ENCODE measurements at places on chromosomes 2 and 18. TPM values are rescaled to one million over a fixed set of nuclear protein-coding genes. Genes with fewer than 3 reads are reported as not detected.
A peak's percentile ranks its signal among the peaks of the same experiment; 100 is the strongest.

- no peak for DNase-seq
Measured at GRCh38 chr2:163591461-163591860, 144.3 kb downstream of the FIGN start.

DNA sequence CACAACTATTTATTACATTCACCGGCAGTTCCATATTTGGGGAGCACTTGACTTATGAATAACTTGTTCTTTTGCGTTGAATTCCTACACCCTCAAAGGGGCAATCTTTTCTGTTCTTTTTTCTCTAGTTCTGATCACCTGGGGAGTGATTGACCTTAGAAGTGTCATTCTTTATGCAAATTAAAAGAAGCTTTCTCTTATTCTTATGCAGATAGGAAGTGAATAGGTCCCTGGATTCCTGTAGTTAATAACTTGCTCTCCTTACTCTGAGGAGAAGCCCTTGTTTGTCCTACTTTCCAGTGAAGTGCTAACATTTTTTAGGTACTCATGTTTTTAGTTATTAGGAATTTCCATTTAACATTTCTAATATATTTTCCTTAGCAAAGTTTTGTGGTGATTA lies 569.8 kb upstream of the LRRTM1 start:
- DNase-seq, result no peak

DNA sequence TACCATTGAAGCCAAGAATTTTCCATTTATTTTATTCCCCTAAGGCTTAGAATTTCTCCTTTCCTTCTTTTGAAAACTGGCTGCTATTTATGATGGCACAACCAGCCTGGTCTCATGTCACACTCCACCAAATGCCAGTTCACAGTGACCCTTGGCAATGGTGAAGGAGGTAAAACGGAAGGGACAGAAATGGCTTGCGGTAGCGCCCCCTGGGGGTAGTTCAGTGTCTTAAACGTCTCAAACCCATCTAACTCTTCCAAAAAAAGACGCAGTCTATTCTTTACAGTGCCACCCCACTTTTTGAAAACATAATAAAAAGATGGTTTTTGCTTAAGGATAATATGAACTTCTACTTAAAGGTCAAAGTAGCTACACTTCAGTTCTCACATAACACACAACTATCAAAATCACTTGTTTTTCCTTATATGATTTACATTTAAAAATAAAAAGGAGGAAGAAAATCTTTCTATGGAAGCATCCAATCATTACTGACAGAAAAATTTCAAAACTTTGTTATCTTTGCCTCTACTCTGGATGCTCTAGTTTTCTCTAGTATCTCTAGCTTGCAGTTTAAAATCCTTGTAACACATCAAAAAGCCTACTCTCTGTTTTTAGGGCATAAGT lies 28.0 kb downstream of the PNO1 start:
- DNase-seq, result peak; percentile 60

- no peak for DNase-seq
Measured at GRCh38 chr2:98883780-98884211, 52.2 kb downstream of the CRACDL start.

- DNase-seq, result no peak
Measured at GRCh38 chr2:71346065-71346464, 14.5 kb downstream of the ZNF638 start.

ERBB4 gene
- polyA plus RNA-seq, result not detected

DNA sequence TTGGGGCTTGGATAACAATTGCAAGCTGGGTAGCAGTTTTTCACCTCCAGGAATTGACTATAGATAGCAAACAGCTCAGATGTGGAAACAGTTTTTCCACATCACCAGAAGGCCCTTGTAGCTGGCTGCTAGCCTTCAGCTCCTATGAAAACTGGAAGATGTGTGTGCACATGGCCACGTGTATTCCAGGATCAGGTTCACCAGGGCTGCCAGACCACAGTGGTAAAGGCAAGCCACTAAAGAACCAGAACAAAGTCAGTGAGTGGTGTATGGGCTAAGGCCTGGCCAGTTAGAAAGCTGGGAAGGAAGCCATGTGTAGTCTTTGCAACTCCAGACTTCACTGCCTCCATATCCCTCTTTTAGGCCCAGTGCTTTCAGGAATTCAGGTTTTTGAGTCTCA lies 12.9 kb downstream of the LRRTM1 start:
- DNase-seq, result no peak

TP53I3 gene
- 85.3 TPM for polyA plus RNA-seq

TMEM182 gene
- polyA plus RNA-seq, result 2.2 TPM

GRCh38 chr2:118903551-118904479 lies 38.2 kb upstream of the MARCO start:
- DNase-seq, result no peak

PROKR1 gene
- polyA plus RNA-seq, result not detected

- DNase-seq, result no peak
Measured at GRCh38 chr2:198231562-198231961, 427.2 kb downstream of the PLCL1 start.

- peak; percentile 93 for DNase-seq
Measured at GRCh38 chr2:47043142-47043890, 111.8 kb downstream of the STPG4 start.

XIRP2 gene
- polyA plus RNA-seq, result not detected

GRCh38 chr18:76894566-76895346 lies 72.4 kb downstream of the ZNF236 start:
- no peak for DNase-seq

- no peak for DNase-seq
Measured at GRCh38 chr2:29783666-29784065, 137.7 kb downstream of the ALK start.

GRCh38 chr18:74731097-74731496 lies 133.4 kb downstream of the ZNF407 start:
- DNase-seq, result peak; percentile 85

- DNase-seq, result no peak
Measured at GRCh38 chr2:27573452-27573851, 9.4 kb upstream of the ZNF512 start.

DNA sequence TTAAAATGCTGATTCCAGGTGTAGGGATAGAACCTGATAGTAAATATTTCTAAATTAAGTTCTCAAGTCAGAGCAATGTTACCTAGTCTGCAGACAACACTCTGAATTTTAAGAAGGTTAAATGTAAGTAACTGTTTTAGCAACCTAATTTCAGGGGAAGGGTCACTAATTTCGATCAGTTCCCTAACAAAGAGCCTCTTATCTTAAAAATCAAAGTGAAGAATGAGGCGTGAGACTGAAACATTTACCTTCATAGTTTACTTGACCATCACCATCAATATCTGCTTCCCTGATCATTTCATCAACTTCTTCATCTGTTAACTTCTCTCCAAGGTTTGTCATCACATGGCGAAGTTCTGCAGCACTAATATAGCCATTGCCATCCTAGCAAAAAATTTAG lies 6.4 kb upstream of the STPG4 start:
- no peak for DNase-seq

GRCh38 chr2:172922306-172922705 lies 153.3 kb upstream of the MAP3K20 start:
- DNase-seq, result no peak

DNA sequence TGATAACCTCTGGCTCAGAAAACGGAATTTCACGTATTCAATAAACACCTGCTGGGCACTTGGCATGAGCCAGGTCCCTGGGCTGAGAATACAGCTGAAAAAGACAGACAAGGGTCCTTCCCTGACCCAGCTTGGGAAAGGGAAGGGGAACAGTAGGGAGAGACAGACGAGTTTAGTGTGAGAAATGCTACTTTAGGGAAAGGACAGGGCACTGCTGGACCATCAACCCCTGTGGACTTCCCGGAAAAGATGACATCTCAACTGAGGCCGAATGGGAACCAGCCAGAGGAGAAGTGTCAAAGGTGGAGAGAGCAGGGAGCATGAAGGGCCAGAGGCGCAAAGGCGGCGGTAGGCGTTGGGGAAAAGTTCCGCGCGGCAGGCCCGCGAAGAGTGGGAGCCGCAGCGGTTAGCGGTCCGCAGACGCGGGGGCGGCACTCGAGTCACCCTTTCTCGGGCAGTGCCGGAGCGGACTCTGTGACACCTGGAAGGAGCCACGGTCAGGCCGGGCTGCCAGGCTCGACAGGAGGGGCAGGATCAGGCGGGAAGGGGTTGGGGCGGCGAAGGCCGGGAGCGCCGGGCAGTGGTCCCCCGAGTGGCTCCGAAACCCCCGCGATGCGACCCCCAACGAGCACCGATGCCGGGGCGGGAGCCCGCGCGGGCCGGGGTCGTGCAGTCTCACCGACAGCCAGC lies 519 bp downstream of the TEX261 start:
- peak; percentile 77 for DNase-seq

PNO1 gene
- polyA plus RNA-seq, result 23.3 TPM

DNA sequence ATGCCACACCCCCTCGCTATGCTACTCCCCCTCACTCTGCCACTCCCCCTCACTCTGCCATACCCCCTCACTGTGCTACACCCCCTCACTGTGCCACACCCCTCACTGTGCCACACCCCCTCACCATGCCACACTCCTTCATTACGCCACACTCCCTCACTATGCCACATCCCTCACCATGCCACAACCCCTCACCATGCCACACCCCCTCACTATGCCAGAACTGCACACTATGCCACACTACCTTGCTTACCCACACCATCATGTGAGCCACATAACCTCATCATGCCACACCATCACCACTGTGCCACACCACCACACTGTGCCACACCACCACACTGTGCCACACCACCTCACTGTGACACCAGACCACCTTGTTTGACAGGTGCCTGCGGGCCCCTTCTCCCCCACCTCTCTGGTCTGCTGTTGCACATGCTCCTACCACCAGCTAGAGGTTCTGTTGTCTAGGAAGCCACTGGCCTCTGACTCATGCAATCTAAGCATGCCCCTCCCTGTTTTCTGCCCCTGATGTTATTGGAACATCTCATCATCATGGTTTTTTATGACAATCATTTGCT lies 22.0 kb downstream of the MARCHF4 start:
- DNase-seq, result peak; percentile 84
